ENCODE measurements at places on chromosomes 3 and 15.

DNA sequence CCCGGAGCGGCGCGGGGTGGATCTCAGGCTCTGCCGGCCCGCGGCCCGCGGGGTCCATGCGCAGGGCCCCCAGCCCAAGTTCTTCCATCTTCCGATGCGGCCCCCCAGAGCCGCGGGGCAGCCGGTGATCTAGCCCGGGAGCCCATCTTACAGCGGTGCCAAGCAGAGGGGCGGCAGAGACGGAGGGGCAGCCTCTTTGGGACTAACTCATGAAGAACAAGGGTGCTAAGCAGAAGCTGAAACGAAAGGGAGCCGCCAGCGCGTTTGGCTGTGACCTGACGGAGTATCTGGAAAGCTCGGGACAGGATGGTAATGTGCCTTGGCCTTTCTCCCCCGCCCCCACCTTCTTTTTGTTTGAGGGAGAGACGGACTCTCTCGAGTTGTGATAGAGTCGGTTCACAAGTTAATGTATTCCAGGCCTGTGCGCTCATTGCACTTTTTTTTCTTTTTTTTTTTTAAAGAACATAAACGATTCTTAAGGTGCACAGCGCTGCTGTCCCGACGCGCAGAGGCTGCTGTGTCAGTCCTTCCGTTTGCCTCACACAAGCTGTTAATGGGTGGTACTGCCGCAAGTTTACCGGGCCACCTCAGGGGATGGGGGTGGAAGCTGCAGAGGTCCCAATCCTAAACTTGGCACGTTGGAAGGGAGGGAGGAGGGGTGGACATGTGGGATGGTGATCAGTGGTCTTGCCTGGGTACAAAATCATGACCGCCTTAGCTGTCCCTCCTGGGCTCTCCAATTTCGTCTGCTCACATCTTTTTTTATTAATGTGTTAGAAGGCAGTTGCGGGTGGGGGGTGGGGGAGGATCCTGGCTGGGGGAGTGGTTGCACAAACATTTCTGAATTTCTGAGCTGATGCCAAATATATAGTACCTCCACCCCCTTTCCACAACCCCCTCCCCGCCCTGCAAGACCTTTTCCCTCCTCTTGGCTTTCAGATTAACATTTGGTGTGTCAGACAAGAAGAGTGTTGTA, 801 bp downstream of the ARHGAP31 start:
- DNase-seq: peak; percentile 59

GRCh38 chr15:89323825-89324224, 10.8 kb downstream of the POLG start:
- DNase-seq: no peak

DNA sequence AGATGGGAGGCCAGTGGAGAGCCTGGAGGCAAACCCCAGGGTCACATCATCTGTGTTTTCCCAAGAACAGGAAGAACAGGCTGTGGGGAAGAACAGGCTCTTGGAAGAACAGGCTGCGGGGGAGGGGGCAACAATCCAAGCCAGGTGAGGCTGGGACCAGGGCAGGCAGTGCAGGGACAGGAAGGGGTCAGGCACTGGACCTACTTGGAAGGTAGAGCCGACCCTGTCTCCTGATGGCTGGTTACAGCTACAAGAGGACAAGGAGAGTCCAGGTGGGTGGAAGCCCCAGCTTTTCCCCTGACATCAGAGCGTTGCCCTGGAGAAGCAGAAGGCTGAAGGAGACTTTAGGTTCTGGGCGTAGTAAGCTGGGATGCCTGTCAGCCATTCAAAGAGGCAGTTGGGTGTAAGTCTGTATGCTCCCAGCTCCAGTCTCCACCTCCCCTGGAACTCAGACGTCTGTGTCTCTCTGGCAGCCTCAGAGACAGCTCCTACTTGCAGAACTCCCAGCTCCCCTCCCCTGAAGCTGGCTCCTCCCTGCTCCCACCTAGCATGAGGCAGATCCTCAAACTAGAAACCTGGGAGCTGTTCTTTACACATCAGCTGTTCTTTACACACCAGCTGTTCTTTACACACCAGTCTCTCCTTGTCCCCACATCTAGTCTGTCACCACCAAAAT, 130.9 kb downstream of the DNAJB8 start:
- no peak for DNase-seq

DNA sequence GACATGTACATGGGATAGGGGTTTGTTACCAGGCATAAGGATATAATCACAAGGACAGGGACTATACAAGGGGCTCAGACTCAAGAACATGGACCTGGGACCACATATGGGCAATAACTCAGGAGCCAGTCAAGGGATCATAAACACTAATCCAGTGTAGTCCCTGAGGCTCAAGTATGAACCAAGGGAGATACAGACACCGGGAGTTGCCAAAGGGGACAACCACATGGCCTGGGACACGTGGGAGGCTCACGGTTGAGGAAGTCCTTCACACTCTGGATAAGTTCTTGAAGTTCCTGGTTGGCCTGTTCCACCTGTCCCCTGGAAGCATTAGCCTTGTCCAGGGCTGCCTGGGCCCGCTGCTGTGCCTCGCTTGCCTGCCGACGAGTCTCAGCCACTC, 1.8 kb upstream of the USP19 start:
- DNase-seq: no peak

- peak; percentile 72 for DNase-seq
Measured at GRCh38 chr3:52277071-52277964, 1.1 kb downstream of the WDR82 start.

- DNase-seq: no peak
Measured at GRCh38 chr3:44886561-44886960, 12.2 kb downstream of the TGM4 start.

DNA sequence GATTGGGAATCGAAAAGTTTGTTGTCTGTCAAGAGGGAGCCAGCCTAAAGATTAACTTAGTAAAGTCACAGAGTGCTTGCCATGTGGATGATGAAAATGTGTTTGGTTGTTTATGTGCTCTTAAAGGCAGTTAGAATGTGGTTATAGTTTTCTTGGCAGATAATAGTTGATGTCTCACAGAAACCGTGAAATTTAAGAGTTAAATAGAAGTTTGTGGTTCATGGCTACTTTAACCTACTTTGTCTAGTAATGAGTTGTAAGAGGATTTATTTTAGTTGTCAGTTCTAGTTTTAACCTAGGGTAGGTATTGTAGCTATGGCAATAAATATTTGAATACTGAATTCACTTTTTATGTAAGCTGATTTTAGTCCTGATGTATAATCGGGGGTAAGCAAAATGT, 36.4 kb upstream of the EIF3J start:
- DNase-seq: no peak

GRCh38 chr15:49645277-49645676, 24.4 kb downstream of the DTWD1 start:
- no peak for DNase-seq

GRCh38 chr15:59886441-59886840, 117.7 kb upstream of the FOXB1 start:
- no peak for DNase-seq

DNA sequence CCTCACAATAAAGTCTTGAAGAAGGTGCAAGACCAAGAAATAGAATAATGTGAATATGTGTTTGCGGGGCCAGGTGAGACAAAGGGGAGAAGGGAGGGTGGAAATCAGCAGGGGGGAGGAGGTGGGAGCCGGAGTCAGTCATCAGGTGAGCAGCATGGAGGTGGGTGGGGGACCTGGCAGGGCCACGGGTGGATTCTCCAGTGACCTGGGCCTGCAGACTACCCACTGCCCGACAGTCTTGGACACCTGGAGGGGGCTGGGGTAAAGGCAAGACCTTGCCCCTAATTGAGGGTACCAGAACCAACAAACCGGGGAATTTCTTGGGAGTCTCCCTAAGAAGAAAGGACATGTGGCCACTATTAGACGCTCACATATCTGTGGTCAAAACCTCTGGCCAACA, 95.8 kb downstream of the CHSY1 start:
- no peak for DNase-seq

GRCh38 chr3:152097120-152097519, 171.6 kb upstream of the MBNL1 start:
- no peak for DNase-seq

DNA sequence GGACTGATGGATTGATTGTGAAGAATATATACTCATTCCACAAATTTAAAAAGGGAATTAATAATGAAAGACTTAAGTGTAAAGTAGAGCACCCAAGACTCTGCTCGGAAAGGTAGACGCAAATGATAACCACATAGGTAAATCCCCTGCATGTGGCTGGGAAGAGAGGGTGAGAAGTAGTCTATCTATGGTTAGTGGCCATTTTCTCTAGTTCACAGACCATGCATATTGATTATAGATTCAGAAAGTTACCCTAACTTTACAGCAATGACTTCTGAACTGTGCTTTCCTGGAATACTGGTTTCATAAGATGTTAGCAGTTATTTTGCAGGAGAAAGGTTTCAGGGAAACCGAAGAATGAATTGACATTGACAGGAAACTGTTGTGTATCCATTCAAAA, 51.7 kb downstream of the CASR start:
- DNase-seq: no peak

- no peak for DNase-seq
Measured at GRCh38 chr3:137222736-137223225, 265.0 kb downstream of the IL20RB start.

DNA sequence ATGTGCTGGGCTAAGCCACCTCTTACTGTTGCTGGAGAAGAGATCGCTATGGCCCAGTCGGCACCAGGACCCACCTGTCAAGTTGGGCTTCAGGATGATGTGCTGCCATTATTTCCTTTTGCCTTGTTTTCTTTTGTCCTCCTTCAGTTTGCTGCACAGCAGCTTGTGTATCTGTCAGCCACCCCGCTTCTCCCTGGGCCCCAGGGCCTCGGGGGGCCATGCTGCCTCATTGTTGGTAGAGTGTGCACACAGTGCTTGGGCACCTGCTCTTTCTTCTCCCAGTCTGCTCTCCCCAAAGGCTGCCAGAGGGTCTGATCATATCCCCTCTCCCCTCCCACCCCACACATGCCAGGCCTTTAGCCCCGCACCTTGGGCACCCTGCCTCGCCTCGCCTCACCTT, 185.5 kb upstream of the ATP10A start:
- no peak for DNase-seq

DNA sequence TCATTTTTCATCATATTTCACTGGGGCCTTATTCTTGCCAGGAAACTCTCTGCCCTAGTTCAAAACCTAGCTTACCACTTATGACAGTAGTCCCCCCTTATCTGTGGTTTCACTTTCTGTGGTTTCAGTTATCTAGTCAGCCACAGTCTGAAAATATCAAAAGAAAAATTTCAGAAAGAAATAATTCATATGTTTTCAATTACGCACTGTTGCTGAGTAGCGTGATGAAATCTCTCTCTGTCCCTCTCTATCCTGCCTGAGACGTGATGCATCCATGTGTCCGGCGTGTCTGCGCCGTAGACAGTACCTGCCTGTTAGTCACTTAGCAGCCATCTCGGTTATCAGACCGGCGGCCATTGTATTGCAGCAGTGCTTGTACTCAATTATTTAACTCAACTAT, 369.9 kb upstream of the MCTP2 start:
- peak; percentile 6 for DNase-seq

- no peak for DNase-seq
Measured at GRCh38 chr3:53658613-53659193, 164.3 kb downstream of the CACNA1D start.

GRCh38 chr3:14479591-14479990, 60.6 kb downstream of the GRIP2 start:
- DNase-seq: no peak

DNA sequence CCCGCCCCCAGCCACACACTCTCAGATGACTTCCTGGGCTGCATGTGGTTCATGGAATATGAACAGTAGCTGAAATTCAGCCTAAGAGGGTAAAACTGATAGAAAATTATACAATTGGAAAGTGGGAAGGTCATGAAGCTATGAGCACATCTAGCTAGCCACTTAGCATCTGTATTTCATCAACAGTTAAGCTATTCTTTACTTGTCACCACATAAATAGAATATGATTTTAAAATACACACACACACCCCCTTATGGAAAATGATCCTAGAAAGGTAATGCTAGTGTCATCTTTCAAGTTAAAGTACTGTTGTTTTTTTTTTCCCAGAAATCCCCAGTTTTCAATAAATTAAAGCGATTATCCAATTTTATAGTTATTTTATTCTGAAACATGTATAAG, 3.6 kb downstream of the MAP4 start:
- peak; percentile 47 for DNase-seq

- DNase-seq: no peak
Measured at GRCh38 chr3:46272028-46272451, 29.8 kb downstream of the CCR3 start.

GRCh38 chr15:66008940-66009562, 139.8 kb downstream of the RAB11A start:
- DNase-seq: peak; percentile 14

DNA sequence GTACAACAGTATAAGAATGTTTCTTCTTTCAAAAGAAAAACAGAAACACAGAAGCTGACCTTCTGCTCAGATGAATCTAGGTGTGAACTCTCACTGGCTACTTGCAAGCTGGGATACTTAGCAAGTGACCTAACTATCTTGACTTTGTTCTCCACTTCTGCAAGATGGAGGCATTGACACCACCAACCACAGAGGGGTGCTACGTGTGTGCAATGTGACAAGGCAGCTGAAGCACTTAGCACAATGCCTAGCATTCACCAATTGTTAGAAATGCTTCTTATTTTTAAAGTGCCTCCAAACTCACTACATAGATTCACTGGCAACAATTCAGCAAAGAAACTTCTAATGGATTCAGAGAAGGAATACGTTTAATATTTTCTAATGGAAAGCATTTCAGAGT, 331.4 kb upstream of the WNT5A start:
- DNase-seq: peak; percentile 18

All from SK-MEL-5 (cell line).